ENCODE measurements at places on chromosomes 3 and 15.

- no peak for DNase-seq
Measured at GRCh38 chr3:32603064-32603463, 32.4 kb upstream of the DYNC1LI1 start.

GRCh38 chr3:6108957-6109356, 752.0 kb upstream of the GRM7 start:
- no peak for DNase-seq

DNA sequence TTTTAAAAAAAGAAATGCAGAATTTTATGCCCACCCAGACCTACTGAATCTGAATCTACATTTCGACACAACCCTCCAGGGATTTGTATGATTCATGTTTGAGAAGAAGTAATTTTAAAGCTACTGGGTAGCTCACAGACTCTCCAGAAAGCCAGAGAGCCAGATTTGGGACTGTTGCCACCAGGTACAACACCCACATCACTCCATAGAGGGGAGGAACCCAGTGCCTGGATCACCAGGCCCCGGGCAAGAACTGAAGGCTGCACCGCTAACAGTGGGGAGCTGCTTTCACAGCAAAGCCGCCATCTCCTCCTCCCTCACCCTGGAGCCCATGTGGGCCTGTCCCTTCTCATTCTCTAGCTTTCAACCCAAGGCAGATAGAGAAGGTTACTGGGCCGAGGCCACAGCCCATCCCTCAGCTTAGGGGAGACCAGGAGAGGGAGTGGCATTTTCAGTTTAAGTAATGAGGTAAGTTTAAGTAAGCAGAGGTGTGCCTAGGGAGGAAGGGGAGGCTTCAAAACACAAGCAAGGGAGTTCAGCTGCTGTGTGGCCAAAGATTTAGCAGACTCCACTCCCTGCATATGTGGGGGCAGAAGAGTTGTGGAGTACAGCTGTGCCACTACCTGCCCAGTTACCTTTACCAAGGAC, 109.8 kb downstream of the IL12A start:
- DNase-seq, result no peak

DNA sequence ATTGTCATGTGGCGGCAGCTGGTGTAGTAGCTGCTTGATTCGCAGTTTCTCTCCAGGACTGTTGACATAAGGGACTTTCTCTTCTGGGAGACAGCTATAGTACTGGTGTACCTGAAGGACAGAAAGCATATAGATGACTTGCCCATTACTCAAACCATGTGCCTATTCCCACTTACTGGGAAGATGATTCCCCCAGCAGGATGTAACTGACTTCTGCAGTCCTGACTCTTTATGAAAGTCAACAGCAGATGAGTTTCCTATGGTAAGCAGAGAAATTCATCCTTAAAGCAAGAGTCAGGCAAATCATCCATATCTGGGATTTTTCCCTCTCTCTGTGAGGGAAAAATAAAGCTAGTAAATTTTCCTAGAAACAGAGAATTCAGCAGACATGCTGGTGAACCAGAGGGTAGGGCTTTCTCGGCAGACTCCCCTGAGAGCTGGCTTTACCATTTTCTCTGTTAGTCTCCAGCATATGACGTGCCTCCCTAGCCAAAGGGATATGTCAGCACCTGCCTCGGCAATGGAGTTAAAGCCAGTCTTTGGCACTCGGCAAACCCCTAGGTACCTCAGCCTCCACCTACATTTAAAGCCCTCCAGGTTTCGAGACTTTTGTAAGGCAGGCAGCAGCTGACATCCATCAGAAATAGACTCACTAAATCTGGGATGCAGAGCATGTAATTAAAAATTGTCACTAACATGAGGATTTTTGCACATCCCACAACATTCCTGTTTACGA, 62.1 kb downstream of the PRICKLE2 start:
- no peak for DNase-seq

DNA sequence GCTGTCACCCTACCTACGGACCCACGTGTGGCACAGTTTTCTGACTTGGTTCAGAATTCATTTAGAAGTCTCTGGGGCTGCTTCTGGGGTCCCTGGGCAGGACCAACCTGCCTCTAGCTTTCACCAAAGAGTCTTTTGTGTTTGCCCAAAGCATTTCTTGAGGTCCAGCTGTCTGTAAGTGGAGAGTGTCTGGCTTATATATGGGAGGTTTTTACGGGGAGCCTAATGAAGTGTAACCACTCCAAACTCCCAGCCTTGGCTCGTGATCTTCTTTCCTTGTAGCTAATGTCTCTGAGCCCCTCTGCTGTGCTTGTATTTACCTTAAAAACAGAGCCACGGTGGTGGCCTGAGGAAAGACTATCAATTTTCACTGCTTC, 109.0 kb upstream of the CTDSPL start:
- DNase-seq, result no peak

DNA sequence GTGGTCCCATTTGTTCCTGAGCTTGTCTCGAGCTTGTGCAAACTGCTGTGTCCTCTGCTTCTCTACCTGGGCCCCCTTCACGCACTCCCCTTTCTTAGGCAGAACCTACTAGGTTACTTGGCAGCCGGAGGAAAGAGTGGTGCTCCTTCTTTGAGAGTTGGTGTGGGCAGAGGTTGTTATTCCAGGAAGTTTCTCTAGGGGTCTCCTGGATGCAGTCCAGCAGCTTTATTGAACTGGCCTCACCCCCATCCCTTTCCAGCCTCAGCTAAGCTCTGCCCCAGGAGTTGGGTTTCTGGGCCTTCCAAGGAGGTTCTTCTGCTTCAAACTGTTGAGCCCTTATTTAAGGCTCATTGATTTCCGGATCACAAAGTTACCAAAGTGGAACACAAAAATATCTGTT, 103.2 kb downstream of the C3orf70 start:
- no peak for DNase-seq

DNA sequence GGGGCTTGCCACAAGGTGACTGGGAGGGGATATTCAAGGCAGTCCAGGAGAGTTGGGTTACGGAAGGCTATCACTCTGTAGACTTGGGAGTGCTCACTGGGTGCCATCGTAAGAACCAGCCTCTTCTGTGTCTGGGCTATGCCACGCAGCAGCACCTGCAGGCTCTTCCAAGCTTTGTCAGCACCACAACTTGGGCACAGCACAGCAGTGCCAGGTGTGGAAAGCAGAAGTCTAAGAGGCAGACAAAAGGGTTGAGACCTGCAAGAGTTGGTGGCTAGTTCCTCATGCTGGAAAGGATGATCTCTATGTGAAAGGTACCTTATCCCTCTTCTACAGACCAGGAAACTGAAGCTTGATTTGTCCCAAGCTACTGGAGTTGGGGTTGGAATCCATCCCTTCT, 15.8 kb downstream of the CX3CR1 start:
- no peak for DNase-seq
